ENCODE measurements at places on chromosomes 7 and 10. TPM values are rescaled to one million over a fixed set of nuclear protein-coding genes. Genes with fewer than 3 reads are reported as not detected.

GRCh38 chr10:12795315-12796110, 206.0 kb downstream of the CCDC3 start:
- no peak for ATAC-seq
- no peaks in the 10 kb centered on the region for H3K4me1 ChIP-seq
- no peak overlapping the region for H3K27ac ChIP-seq
- H3K4me3 ChIP-seq: no peak overlapping the region
- H3K27me3 ChIP-seq: no peaks in the 10 kb centered on the region

- H3K36me3 ChIP-seq: no peaks in the 10 kb centered on the region
- no peak overlapping the region for H3K27ac ChIP-seq
- ATAC-seq: peak; percentile 53
- H3K4me1 ChIP-seq: no peaks in the 10 kb centered on the region
Observed at GRCh38 chr10:52818019-52818418, 45.4 kb upstream of the MBL2 start.

DNA sequence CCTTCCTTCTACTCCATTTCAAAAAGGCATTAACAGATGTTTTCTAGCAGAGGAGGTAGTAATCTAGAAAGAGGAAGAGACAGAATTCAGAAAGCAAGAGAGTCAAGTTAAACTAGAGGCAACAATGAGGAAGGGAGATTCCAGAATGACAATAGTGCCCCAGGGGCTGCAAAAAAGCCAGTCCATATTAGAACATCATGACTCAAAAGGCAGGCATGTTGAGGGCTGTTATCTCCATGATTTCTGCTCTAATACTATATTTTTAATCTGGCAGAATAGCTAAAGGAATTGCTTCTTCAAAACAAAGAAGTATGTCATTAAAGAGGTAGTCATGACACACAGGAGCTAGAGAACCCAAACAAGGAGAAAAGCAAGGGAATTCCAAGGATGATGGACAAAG, 599.6 kb downstream of the INHBA start:
- H3K36me3 ChIP-seq: no peaks in the 10 kb centered on the region
- H3K4me1 ChIP-seq: no peaks in the 10 kb centered on the region
- ATAC-seq: no peak
- H3K4me3 ChIP-seq: no peak overlapping the region
- no peaks in the 10 kb centered on the region for H3K27me3 ChIP-seq
- H3K27ac ChIP-seq: no peak overlapping the region

GRCh38 chr10:24681572-24682088, 42.1 kb downstream of the ARHGAP21 start:
- ATAC-seq: no peak
- no peaks in the 10 kb centered on the region for H3K27me3 ChIP-seq
- no peaks in the 10 kb centered on the region for H3K4me1 ChIP-seq
- H3K4me3 ChIP-seq: no peak overlapping the region
- H3K36me3 ChIP-seq: no peaks in the 10 kb centered on the region
- H3K27ac ChIP-seq: no peak overlapping the region

- no peaks in the 10 kb centered on the region for H3K27me3 ChIP-seq
- no peak overlapping the region for H3K4me3 ChIP-seq
- no peak for ATAC-seq
- H3K27ac ChIP-seq: no peak overlapping the region
- H3K4me1 ChIP-seq: no peaks in the 10 kb centered on the region
- no peaks in the 10 kb centered on the region for H3K36me3 ChIP-seq
Observed at GRCh38 chr7:123569352-123570010, 11.9 kb upstream of the NDUFA5 start.

- no peak for ATAC-seq
- no peak overlapping the region for H3K4me3 ChIP-seq
- no peaks in the 10 kb centered on the region for H3K27me3 ChIP-seq
- H3K4me1 ChIP-seq: no peaks in the 10 kb centered on the region
Observed at GRCh38 chr7:30366606-30367005, 82.2 kb downstream of the ZNRF2 start.

DNA sequence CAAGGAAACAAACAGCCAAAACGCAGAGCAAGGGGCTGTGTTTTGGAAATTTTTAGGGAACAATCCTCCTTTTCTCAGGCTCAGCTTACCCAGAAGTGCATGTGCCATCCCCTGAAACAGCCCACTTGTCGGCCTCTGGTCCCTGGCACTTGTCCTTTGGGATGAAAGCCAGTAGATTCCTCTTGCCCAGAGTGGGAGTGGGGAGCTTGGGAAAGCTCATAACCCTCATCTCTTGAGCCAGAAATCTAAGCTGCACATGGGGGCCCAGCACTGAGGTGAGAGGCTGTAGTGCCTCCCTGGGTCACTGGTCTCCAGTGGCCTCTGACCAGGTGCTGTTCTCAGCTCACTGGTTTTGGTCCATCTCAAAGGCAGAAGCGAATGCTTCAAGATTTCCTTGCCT, 150.3 kb downstream of the RNF216 start:
- peaks cover 74% of the 10 kb centered on the region for H3K36me3 ChIP-seq
- no peak for ATAC-seq
- H3K4me1 ChIP-seq: peaks cover 16% of the 10 kb centered on the region

- H3K4me3 ChIP-seq: no peak overlapping the region
- no peak for ATAC-seq
- H3K27ac ChIP-seq: no peak overlapping the region
- H3K36me3 ChIP-seq: no peaks in the 10 kb centered on the region
- H3K4me1 ChIP-seq: no peaks in the 10 kb centered on the region
Observed at GRCh38 chr10:87608756-87609155, 50.9 kb upstream of the PAPSS2 start.

DNA sequence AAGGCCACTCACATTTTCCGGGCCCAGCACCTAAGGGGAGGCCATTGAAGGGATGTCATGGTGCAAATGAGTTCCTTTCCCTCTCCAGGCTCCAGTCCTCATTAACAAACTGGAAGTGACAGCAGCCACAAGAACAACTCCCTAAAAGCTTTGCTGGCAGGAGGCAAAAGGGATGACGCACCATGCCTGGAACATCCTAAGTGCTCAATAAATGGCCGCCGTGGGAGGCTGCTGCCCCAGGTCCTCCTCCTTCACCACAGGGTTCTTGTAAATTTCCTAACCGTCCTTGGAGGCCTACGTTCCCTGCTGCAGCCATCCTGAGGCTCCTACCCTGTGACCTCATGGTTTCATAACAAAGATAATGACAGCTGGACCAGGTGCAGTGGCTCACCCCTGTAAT, 41.3 kb upstream of the CAMK1D start:
- ATAC-seq: peak; percentile 19
- H3K27ac ChIP-seq: peak overlapping the region; percentile 85
- H3K27me3 ChIP-seq: no peaks in the 10 kb centered on the region
- H3K4me1 ChIP-seq: no peaks in the 10 kb centered on the region
- no peaks in the 10 kb centered on the region for H3K36me3 ChIP-seq

DNA sequence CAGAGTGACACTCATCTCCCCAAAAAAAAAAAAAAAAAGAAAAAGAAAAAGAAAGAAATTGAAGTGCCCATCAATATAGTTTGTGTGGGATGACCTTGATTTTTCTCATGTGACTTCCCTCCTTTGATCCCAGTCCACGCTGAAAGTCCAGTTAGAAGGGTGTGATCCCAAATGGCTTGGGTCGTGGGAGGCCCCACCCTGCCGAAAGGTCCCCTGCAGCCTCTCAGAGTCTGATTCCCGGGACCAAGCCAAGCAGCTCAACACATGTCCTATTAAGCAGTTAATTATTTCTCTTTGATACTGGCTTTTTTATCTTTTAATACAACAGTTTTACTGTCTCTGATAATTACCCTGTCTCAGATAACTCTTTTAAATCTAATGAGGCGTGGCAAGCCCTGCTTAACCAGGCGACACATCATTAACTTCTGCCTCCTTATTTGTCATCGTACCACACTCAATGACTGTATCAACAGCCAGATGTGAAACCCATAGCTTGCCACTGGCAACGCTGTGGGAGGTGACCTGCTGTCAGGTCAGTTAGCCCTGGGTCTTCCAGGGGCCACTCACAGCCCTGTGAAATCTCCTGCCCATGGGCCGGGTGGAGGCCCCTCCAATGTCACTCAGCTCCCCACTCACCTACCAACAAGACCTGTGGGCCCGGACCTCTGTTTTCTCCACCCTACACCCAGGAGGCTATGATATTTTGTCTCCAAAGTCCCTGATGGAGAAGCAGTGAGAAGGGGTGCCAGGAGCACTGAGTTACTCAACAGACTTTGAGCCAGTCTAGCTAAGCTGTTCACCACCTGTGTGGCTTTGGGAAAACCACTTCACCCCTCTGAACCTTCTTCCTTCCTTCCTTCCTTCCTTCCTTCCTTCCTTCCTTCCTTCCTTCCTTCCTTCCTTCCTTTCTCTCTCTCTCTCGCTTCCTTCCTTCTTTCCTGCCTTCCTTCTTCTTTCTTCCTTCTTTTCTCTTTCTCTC, 110.0 kb upstream of the SFMBT2 start:
- H3K36me3 ChIP-seq: no peaks in the 10 kb centered on the region
- no peak overlapping the region for H3K27ac ChIP-seq
- no peak for ATAC-seq
- no peaks in the 10 kb centered on the region for H3K4me1 ChIP-seq
- H3K4me3 ChIP-seq: no peak overlapping the region

DNA sequence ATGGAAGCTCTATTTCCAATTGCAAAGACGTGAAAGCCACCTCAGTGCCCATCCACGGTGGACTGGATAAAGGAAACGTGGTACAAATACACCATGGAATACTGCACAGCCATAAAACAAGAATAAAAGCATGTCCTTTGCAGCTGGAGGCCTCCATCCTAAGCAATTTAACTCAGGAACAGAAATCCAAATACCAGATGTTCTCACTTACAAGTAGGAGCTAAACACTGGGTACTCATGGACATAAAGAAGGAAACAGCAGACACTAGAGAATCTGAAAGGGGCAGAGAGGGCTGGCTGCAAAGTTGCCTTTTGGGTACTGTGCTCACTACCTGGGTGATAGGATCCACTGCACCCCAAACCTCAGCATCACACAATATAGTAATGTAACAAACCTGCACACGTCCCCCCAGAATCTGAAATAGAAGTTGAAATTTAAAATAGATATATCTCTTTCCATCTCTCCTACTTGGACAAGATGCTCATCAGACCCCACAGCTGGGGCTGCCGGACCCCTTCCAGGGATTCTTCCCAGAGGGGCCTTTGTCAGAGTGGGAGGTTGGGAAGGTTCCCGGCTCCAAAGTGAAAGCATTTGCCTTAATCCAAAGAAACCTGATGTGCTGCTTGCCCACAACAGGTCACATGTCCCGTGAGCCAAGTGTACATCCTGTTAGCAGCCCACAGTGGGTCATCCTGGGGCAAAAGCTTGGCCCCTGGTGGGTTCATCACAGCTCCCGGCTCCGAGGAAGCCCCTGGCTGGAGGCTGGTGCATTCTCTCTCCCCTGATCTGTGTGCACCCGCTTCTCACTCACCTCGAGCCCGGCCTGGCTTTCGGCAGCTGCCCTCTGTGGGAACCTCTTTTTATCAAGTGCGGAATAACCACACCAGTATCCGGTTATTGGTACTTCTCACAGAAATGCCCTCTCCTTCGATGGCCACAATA, 172.3 kb upstream of the PPP2R2D start:
- no peak for ATAC-seq
- no peaks in the 10 kb centered on the region for H3K4me1 ChIP-seq
- no peak overlapping the region for H3K4me3 ChIP-seq

GRCh38 chr7:148261996-148262688, 328.4 kb upstream of the C7orf33 start:
- peaks cover 7% of the 10 kb centered on the region for H3K27me3 ChIP-seq
- no peaks in the 10 kb centered on the region for H3K4me1 ChIP-seq
- no peak overlapping the region for H3K27ac ChIP-seq
- no peaks in the 10 kb centered on the region for H3K36me3 ChIP-seq
- no peak for ATAC-seq

- no peak overlapping the region for H3K27ac ChIP-seq
- ATAC-seq: no peak
- H3K36me3 ChIP-seq: no peaks in the 10 kb centered on the region
- no peaks in the 10 kb centered on the region for H3K4me1 ChIP-seq
Observed at GRCh38 chr7:122217125-122217524, 73.1 kb upstream of the AASS start.

DNA sequence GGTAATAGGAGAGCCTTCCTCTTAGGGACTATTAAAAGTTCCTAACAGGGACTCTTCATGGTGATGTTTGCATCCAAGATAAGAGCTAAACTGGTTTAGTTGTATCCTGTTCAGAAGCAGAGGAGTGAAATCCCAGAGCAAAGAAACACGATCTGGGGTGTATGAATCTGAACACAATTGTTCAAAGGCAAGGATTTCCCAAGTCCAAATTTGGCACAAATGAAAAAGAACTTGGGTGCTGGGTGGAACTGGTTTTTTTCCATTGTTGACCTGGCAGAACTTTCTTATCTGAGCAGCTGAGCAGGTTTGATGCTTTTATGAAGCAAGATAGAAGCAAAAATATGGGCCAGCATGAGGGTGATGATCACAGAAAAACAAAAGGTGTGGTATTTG, 6.0 kb downstream of the AGFG2 start:
- H3K4me3 ChIP-seq: peak overlapping the region; percentile 74
- no peaks in the 10 kb centered on the region for H3K27me3 ChIP-seq
- peaks cover 69% of the 10 kb centered on the region for H3K4me1 ChIP-seq
- peak overlapping the region; percentile 96 for H3K27ac ChIP-seq

DNA sequence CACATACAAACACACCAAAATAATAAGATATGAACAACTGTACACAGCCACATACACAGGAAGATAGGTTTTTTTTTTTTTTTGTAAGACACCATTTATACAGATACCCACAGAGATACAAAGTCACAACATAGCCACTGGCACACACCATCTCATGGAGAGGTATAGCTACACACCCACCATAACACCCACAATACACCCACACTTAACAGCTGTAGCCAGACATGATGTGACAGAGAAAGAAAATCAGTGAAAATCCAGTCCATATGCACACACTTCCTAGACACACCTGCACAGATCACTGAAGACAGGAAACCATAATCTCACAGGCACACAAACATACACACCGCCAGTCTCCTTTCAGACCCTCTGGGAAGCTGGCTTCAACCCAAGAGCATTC, 62.4 kb upstream of the PAX2 start:
- no peaks in the 10 kb centered on the region for H3K36me3 ChIP-seq
- no peak overlapping the region for H3K27ac ChIP-seq
- H3K4me3 ChIP-seq: no peak overlapping the region
- H3K4me1 ChIP-seq: peaks cover 8% of the 10 kb centered on the region
- H3K27me3 ChIP-seq: peaks cover 66% of the 10 kb centered on the region

DNA sequence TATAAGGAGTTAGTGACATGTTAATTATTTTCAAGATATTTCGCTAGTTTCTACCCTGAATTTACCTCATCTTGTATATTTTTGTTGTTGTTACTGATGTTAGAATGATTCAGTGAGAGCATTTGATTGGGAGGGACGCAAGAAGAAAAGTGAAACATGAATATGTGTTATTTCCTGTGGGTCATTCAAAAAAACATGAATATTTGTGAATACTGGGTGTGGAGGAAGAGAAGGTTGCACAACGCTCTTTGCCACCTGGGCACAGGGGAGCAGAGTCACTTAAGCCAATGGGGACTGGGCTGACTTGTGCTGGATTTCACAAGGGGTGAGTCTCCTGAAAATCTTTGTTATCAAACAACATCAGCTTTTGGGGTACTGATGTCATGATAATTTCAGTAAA, 39.5 kb downstream of the AGK start:
- H3K4me3 ChIP-seq: no peak overlapping the region
- H3K36me3 ChIP-seq: peaks cover 78% of the 10 kb centered on the region
- ATAC-seq: no peak
- H3K4me1 ChIP-seq: peaks cover 21% of the 10 kb centered on the region

- H3K4me3 ChIP-seq: no peak overlapping the region
- no peak for ATAC-seq
- no peaks in the 10 kb centered on the region for H3K4me1 ChIP-seq
- no peak overlapping the region for H3K27ac ChIP-seq
Observed at GRCh38 chr10:77193001-77193400, 444.6 kb downstream of the KCNMA1 start.

The SRRM3 gene
- total RNA-seq: 0.26 TPM

The ZP3 gene
- 3.4 TPM for total RNA-seq

The ANXA8L1 gene
- total RNA-seq: not detected

The ABCA13 gene
- total RNA-seq: not detected

The PROSER2 gene
- 1.6 TPM for total RNA-seq

The KCNMA1 gene
- 0.48 TPM for total RNA-seq

The NUPR2 gene
- not detected for total RNA-seq

The KCP gene
- 0.09 TPM for total RNA-seq

The GRIFIN gene
- not detected for total RNA-seq

The TAS2R41 gene
- not detected for total RNA-seq
